ENCODE measurements at places on chromosomes 5 and 9. TPM values are rescaled to one million over a fixed set of nuclear protein-coding genes. Genes with fewer than 3 reads are reported as not detected.

The CAMK4 gene
- total RNA-seq = 0.19 TPM

DNA sequence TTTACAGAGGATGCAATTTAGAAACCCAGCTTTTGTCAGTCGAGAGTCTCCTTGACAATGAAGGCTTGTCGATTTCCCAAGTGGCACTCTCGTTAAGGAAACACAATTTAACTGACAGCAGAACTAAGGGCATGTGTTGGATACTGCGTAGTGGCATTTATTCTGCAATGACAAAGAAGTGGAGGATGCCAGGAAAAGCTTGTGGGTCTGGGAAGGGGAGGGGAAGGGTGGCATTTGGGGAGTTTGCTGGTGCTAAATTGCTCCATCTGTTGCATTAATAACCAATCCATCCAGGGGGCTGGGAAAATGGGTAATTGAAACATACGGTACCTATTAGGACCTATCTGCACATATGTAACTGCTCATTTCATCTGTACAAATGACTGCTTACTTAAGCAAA, 190.6 kb downstream of the NSG2 start:
- no peak for DNase-seq

- DNase-seq = no peak
Measured at GRCh38 chr5:179801304-179802206, 5.1 kb downstream of the MGAT4B start.

DNA sequence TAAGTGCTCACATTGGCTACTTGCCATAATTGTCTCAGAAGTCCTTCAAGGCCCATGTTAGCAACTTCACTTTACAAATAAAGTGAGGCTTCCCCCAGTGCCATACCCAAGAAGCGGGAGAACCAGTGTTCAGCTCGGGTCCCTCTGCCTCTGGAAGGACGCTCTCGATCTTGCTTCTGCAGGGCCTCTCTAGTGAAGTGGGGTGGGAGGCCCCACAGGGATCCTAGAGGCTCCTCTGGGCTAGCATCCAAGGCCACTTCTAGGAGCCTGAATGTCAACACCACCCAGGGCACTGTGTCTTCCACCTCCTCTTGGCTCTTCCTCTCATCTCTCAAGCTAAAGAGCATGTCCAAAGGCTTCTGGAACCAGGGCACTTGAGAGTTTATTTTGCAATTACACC, 282.5 kb downstream of the GADD45G start:
- no peak for DNase-seq

- no peak for DNase-seq
Measured at GRCh38 chr5:16385516-16386090, 80.0 kb downstream of the ZNF622 start.

Measured in myocyte (in vitro differentiated cells).